ENCODE measurements at places on chromosomes 2 and 18. TPM values are rescaled to one million over a fixed set of nuclear protein-coding genes. Genes with fewer than 3 reads are reported as not detected.
A peak's percentile ranks its signal among the peaks of the same experiment; 100 is the strongest.

SLC23A3 gene
- 0.33 TPM for total RNA-seq

- no peak overlapping the region for H3K4me3 ChIP-seq
- no peaks in the 10 kb centered on the region for H3K4me1 ChIP-seq
- no peak for DNase-seq
Observed at GRCh38 chr2:140506606-140507005, 1624.2 kb downstream of the LRP1B start.

DPP10 gene
- total RNA-seq, result 5.5 TPM

GRCh38 chr2:202574541-202574940, 60.2 kb upstream of the FAM117B start:
- no peak overlapping the region for H3K27ac ChIP-seq
- H3K36me3 ChIP-seq, result no peaks in the 10 kb centered on the region
- H3K4me3 ChIP-seq, result no peak overlapping the region
- no peaks in the 10 kb centered on the region for H3K4me1 ChIP-seq
- no peak for DNase-seq

MC5R gene
- total RNA-seq, result not detected

REEP1 gene
- total RNA-seq, result 73.5 TPM

ITGB6 gene
- total RNA-seq, result 3.4 TPM

MZT2B gene
- 174 TPM for total RNA-seq

DNA sequence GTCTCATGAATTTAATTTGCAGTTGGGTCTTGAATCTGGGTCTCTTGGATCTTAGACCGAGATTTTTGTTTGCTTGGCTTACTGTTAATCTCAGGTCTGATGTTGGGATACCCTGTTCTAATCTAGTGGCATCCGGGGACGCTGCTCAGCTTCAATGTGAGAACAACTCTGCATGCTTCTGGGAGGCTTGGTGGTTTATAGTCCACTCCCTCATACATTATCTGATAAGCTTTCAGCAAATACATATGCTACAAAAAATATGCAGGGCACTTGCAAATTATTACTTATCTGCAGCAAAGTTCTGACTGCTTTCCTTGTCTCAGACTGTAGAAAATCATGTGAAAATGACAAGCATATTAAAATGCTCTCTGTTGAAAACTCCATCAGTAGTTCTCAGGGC, 39.4 kb downstream of the RNF144A start:
- no peak overlapping the region for H3K27ac ChIP-seq
- H3K4me3 ChIP-seq, result no peak overlapping the region
- H3K4me1 ChIP-seq, result peaks cover 26% of the 10 kb centered on the region
- no peaks in the 10 kb centered on the region for H3K36me3 ChIP-seq
- DNase-seq, result peak; percentile 45

DNA sequence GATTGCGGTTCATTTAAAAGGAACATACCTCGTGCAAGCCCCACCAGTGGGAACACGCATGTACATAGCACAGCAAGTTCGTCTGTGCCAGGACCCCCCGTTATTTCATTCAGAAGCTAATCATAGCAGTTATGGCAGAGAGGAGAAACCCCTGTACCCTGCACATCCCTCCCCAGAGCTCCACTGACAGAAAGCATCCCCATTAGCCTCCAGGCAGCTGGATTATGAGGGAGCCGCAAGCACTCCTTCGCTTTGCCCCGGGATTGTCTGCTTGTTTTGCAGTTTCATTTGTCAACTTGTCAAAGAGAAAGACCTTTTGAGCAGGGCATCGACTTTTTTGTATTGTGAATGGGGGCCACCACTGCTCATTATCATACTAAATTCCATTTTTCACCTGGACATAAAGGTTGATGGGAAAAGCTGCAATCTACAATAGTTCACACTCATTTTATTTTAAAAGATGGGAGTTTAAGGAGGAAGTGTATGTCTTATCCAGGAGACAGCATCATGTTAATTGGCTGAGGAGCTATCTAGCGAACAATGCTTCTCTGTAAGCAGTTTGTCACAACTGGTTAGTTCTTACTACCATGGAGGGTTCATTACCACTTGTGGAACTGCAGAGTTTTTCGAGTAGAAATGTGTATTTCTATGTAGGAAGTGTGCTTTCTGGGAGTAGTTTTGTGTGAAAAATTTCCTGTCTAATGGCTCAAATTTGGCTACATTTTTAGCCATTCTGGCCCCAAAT, 255.3 kb downstream of the THSD7B start:
- DNase-seq, result no peak
- H3K36me3 ChIP-seq, result no peaks in the 10 kb centered on the region
- H3K27me3 ChIP-seq, result no peaks in the 10 kb centered on the region
- no peak overlapping the region for H3K27ac ChIP-seq
- no peaks in the 10 kb centered on the region for H3K4me1 ChIP-seq

- no peak for DNase-seq
- peak overlapping the region; percentile 92 for H3K27ac ChIP-seq
- H3K27me3 ChIP-seq, result no peaks in the 10 kb centered on the region
- no peak overlapping the region for H3K4me3 ChIP-seq
- H3K4me1 ChIP-seq, result peaks cover 74% of the 10 kb centered on the region
Observed at GRCh38 chr2:207534417-207534816, 4.7 kb downstream of the CREB1 start.

DHRS9 gene
- total RNA-seq, result 0.99 TPM

- no peaks in the 10 kb centered on the region for H3K27me3 ChIP-seq
- no peaks in the 10 kb centered on the region for H3K36me3 ChIP-seq
- H3K4me3 ChIP-seq, result no peak overlapping the region
- DNase-seq, result no peak
Observed at GRCh38 chr2:191620144-191620543, 57.8 kb upstream of the NABP1 start.

GRCh38 chr2:63698786-63699548, 110.2 kb downstream of the MDH1 start:
- no peaks in the 10 kb centered on the region for H3K36me3 ChIP-seq
- no peaks in the 10 kb centered on the region for H3K4me1 ChIP-seq
- no peaks in the 10 kb centered on the region for H3K27me3 ChIP-seq
- H3K4me3 ChIP-seq, result no peak overlapping the region

DNA sequence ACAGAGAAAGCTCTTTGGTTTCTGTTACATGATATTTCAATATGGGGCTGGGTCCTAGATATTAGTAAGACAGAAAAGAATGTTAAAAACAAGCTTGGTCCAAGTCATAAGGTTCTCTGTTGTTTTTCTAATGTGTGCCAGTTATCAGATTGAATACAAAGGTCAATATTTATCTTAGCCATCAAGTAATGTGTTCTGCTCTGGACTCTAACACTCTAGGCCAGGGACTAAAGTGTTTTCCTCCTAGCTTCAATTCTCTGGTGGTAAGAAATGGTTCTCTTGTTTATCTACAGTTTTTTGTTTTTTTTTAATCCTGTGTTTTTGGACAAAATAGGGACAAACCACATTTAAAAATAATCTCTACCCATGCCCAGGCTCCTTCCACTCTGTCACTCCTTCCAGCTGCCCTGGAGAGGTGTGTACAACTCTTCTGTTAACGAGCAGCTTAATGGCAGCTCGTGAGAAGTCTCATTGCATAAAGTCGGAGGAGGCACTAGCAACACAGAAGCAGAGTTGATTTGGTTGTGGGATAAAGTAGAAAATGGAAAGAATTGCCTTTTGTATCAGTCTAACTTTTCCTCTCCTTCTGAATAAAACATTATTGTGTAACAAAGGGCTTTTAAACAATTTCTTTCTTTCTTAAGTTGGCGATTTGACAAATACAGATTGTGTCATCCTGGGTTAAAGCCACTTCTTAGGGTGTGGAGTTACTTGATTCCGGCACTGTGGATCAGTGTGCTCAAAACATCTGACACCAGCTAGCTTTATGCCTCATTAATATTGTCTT, 8.0 kb upstream of the SESTD1 start:
- peak overlapping the region; percentile 67 for H3K27ac ChIP-seq
- no peak for DNase-seq
- H3K4me3 ChIP-seq, result no peak overlapping the region
- no peaks in the 10 kb centered on the region for H3K36me3 ChIP-seq

UGT1A8 gene
- not detected for total RNA-seq

DNA sequence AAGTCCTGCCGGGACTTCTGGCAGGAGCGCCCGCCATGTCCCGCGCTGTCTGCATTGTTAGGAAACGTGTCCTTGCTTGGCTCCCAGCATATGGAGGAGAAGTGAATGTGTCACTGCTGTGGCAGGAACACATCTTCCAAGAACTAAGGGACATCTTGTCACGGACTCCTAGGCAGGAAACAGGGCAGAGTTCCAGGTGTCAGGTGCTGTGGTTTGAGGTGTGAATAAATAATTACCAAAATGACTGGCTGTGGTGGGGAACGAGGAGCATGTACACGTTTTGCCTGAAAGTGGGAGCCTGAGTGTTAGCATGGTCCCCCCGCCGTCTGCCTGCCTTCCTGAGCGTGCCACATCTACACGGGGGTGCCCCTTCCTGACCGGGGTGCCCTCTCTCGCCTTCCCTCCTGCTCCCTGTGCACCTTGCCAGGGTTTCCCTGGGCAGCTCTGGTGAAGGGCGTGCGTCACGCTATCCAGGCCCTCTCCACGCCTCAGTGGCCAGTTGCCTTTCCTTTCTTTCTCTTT, 237.5 kb downstream of the LDLRAD4 start:
- no peaks in the 10 kb centered on the region for H3K27me3 ChIP-seq
- H3K4me1 ChIP-seq, result peaks cover 34% of the 10 kb centered on the region
- no peak overlapping the region for H3K4me3 ChIP-seq
- no peak overlapping the region for H3K27ac ChIP-seq

RESP18 gene
- not detected for total RNA-seq

DNA sequence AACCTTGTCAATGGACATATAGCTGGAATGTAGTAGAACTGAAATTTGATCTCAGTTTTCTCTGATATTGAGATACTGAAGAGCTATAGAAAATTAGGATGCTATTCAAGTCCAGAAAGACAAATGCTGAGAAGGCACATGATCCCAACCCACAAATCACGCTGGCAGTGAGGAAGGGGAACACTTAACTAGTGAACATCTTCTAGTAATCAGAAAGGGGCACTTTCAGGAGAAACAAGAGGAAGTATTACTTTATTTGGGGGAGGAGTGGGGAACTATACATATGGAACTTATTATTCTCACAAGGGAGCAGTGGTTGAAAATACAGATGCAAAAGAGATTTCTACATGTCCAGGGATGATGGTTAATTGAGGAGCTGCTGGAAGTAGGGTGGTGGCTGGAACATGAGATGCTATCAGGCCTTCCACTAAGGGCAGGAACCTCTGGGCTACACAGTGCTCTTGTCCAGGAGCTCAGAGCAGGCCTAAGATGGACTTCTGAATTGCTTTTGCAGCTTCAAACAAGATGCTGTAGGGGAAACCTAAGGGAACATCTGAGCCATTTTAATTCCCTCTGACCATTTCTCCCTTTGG, 79.3 kb downstream of the TGFA start:
- H3K27me3 ChIP-seq, result no peaks in the 10 kb centered on the region
- no peaks in the 10 kb centered on the region for H3K4me1 ChIP-seq
- H3K4me3 ChIP-seq, result no peak overlapping the region
- DNase-seq, result no peak

GRCh38 chr2:179020156-179020750, 29.7 kb downstream of the CCDC141 start:
- H3K4me1 ChIP-seq, result no peaks in the 10 kb centered on the region
- H3K4me3 ChIP-seq, result no peak overlapping the region
- no peaks in the 10 kb centered on the region for H3K36me3 ChIP-seq
- H3K27me3 ChIP-seq, result no peaks in the 10 kb centered on the region

- no peak overlapping the region for H3K4me3 ChIP-seq
- H3K4me1 ChIP-seq, result no peaks in the 10 kb centered on the region
- H3K27ac ChIP-seq, result no peak overlapping the region
- no peaks in the 10 kb centered on the region for H3K36me3 ChIP-seq
Observed at GRCh38 chr2:164430166-164430783, 191.0 kb downstream of the GRB14 start.

IMPACT gene
- 17.2 TPM for total RNA-seq

DNA sequence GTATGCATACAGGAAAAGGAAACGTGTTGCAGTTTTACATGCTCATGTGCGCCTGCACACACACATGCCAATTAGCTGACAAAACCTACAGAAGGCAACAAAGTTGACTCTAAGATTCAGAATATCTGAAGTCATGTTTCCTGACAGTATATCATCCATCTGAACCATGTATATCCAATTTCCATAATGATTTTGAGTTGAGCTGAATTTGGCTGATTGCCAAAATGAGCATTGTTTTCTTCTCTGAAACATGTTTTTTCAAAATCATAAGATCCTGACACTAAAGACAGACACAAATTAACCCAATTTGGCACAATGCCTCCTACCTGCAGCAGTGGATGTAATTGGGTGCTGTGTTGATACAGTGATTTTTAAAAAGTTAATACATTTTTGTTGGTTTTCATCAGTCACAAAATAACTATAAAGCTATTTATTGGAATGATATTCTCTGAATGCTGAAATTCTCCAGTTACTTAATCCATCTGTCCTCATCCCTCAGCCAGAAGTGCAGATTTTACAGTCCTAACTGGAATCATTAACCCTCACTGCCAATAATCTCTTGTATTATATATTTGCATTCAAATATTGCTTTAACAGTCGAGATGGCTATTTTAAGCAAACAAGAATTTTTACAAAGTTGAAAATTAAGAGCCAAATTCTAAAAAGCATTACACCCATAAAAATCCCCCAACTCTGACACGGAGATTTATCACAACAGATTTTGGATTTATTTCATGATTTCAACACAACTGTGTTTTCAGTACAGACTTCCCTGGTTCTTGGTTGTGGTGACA, 161.7 kb upstream of the LMAN1 start:
- no peaks in the 10 kb centered on the region for H3K27me3 ChIP-seq
- no peaks in the 10 kb centered on the region for H3K36me3 ChIP-seq
- no peak overlapping the region for H3K27ac ChIP-seq
- H3K4me1 ChIP-seq, result peaks cover 15% of the 10 kb centered on the region

- H3K4me1 ChIP-seq, result no peaks in the 10 kb centered on the region
- H3K27me3 ChIP-seq, result peaks cover 4% of the 10 kb centered on the region
- H3K4me3 ChIP-seq, result no peak overlapping the region
- no peaks in the 10 kb centered on the region for H3K36me3 ChIP-seq
Observed at GRCh38 chr2:222052934-222053367, 245.8 kb downstream of the PAX3 start.

DNA sequence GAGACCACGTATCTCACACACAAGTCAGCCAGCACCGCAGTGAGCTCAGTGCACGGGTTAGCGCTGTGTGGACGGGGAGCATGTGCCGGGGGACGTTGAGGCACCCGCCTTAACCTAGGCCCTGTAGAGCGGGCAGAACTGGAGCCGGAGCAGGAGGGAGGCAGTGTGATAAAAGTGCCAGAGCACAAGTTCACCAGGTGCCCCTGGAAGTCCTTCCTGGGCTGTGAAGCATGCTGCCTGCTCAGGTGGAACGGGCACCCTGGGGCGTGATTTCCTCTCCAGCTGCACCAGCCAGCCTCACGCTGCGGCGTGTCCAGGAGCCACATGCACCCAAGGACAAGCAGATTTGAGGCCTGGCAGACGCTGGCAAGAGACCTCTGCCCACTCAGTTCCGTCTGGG, 50.3 kb downstream of the ITGB1BP1 start:
- H3K36me3 ChIP-seq, result peaks cover 81% of the 10 kb centered on the region
- no peak overlapping the region for H3K4me3 ChIP-seq
- no peak overlapping the region for H3K27ac ChIP-seq
- no peaks in the 10 kb centered on the region for H3K27me3 ChIP-seq
- peaks cover 11% of the 10 kb centered on the region for H3K4me1 ChIP-seq

- no peaks in the 10 kb centered on the region for H3K4me1 ChIP-seq
- H3K27ac ChIP-seq, result no peak overlapping the region
- H3K27me3 ChIP-seq, result peaks cover 4% of the 10 kb centered on the region
- DNase-seq, result no peak
- H3K36me3 ChIP-seq, result no peaks in the 10 kb centered on the region
Observed at GRCh38 chr2:210269148-210269547, 43.9 kb upstream of the ACADL start.

GRCh38 chr2:182868054-182868796, 1.8 kb upstream of the FRZB start:
- no peak overlapping the region for H3K4me3 ChIP-seq
- no peaks in the 10 kb centered on the region for H3K27me3 ChIP-seq
- H3K27ac ChIP-seq, result no peak overlapping the region
- no peaks in the 10 kb centered on the region for H3K36me3 ChIP-seq
- DNase-seq, result no peak
